ENCODE measurements at places on chromosomes 6 and 20. TPM values are rescaled to one million over a fixed set of nuclear protein-coding genes. Genes with fewer than 3 reads are reported as not detected.

GRCh38 chr20:13353261-13353945 is 132.3 kb downstream of the ISM1 start:
- H3K36me3 ChIP-seq: no peaks in the 10 kb centered on the region
- DNase-seq: no peak
- no peaks in the 10 kb centered on the region for H3K27me3 ChIP-seq
- H3K4me1 ChIP-seq: peaks cover 8% of the 10 kb centered on the region

- no peak overlapping the region for H3K4me3 ChIP-seq
- peaks cover 3% of the 10 kb centered on the region for H3K27me3 ChIP-seq
- no peak for DNase-seq
- H3K36me3 ChIP-seq: no peaks in the 10 kb centered on the region
- no peak overlapping the region for H3K27ac ChIP-seq
- no peaks in the 10 kb centered on the region for H3K4me1 ChIP-seq
Measured at GRCh38 chr6:6656287-6656686, 67.8 kb downstream of the LY86 start.

GRCh38 chr6:33869826-33870423 is 66.1 kb upstream of the MLN start:
- no peaks in the 10 kb centered on the region for H3K36me3 ChIP-seq
- H3K27ac ChIP-seq: no peak overlapping the region
- DNase-seq: peak; percentile 48

XKR7 gene
- total RNA-seq: 1.5 TPM

DNA sequence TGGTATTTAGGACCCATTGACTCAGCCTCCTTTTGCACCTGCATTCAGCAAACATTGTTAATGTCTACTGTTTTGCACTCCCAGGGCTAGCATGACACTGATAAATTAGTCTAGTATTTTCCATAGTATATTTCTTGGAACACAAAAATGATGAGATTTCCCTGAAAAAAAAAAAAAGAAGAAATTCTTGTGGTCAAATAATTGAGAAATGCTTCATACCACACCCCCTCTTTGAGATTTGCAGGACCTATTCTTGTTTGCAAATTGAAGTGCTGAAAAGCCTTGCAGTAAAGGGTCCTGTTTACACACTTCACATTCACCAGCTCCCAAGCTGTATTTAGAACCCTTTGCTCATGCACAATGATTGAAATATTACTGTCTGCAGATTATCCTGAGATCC is 36.3 kb upstream of the CLIC5 start:
- DNase-seq: no peak
- H3K27ac ChIP-seq: no peak overlapping the region
- H3K36me3 ChIP-seq: peaks cover under 1% of the 10 kb centered on the region
- H3K4me1 ChIP-seq: no peaks in the 10 kb centered on the region

SALL4 gene
- total RNA-seq: 276 TPM

SLC25A27 gene
- 5.1 TPM for total RNA-seq

All from H9 (cell line).